ENCODE measurements at places on chromosomes 1 and 21. TPM values are rescaled to one million over a fixed set of nuclear protein-coding genes. Genes with fewer than 3 reads are reported as not detected.

The E2F2 gene
- 13.9 TPM for total RNA-seq

The ANGPTL1 gene
- 4.1 TPM for total RNA-seq

The SLAMF9 gene
- total RNA-seq, result 0.28 TPM

The SYT6 gene
- not detected for total RNA-seq

The AP4B1 gene
- total RNA-seq, result 17.0 TPM

The ADAR gene
- 77.4 TPM for total RNA-seq

The KLF17 gene
- total RNA-seq, result not detected

The LRRC7 gene
- 0.08 TPM for total RNA-seq

The RBP7 gene
- total RNA-seq, result 13.4 TPM

The TBX15 gene
- total RNA-seq, result not detected

The C1QC gene
- 11.7 TPM for total RNA-seq

The PEAR1 gene
- total RNA-seq, result 1.6 TPM

All from esophagus mucosa (tissue), 1 donor.